ENCODE measurements at places on chromosomes 3 and 15.
A peak's percentile ranks its signal among the peaks of the same experiment; 100 is the strongest.

DNA sequence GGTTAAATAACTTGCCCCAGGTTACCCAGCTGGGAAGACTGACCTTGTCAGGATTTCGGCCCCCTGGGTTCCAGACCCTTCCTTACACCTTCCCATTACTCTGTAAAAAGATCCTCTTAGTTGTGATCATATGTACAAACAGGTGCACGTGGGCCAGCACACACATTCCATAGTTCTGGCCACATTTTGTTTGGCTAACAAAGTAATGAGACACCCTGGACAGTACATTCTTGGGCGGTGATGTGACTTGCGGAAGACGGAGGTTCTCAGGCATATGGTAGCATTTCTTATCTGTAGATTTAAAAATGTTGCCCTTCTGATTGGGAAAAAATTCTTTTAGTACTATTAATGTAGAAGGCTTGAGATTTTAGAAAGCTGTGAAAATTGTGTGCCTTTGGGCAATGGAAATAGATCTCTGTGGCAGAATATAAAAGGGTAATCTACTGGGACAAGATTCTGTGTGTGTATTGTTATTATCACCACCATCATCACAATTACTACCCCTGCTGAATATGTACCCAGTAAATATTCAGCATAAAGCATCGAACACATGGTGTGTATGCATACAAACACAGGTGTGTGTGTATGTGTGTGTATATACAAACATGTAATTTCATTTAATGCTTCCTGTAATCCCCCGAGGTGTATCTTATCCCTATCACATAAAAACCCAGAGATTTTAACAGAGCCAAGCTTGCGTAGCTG, 205.4 kb upstream of the UBE2E1 start:
- DNase-seq, result no peak

DNA sequence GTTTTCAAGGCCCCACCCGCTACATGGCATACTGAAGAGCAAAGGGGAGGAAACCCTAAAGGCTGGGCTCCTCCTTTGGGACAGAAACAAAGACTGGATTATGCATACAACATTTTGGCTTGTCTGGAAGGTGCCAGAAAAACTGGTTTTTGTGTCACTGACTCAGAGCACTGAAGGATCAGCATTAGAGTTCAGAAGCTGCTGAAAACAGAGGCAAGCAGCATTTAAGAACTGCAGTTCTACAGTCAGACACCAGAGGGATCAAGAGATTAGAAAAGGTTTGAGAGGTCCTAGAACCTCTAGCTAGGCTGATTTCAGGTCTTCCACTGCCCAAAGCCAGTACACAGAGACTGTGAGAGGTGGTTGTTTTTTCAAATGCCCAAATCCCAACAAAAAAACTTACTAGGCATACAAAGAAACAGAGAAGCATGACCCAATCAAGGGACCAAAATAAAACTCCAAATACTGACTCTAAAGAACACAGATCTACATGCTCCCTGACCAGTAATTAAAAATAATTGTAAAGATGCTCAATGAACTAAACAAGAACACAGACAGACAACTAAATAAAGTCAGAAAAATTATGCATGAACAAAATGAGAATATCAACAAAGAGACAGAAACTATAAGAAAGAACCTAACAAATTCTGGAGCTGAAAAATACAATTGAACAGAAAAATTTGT, 91.2 kb downstream of the SENP2 start:
- no peak for DNase-seq

DNA sequence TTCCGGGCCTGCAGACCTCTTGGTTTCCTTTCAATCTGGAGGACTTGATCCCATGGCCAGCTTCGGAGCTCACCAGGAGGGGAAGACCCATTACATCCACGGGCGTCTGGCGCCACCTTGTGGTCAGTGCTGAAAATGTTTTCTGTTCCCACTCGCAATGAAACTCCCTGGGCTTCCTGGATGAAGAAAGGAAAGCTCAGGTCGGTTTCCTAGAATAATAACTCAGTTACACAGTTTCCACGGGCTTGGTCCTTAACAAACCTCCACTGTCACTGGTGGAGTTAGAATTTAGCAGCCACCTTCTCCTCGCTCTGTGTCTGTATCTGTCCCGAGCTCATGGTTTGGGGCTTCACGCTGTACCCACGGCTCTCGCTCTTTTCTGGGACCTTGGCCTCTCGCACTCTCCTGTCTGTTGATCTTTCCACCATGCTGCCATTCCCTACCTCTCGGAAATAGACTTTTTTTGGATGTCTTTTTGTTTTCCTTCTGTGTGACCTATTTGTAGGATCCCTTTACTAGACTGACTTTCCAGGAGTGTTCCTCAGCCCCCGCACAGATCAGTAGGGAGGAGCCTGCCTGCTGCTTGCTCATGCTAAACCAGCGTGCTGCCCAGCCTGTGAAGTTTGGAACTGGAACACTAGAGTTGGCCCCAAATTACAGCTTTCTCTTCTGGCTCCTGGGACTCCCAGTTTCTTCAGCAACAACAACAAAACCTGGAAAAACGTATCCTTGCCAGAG, 56.3 kb downstream of the IL20RB start:
- peak; percentile 90 for DNase-seq

DNA sequence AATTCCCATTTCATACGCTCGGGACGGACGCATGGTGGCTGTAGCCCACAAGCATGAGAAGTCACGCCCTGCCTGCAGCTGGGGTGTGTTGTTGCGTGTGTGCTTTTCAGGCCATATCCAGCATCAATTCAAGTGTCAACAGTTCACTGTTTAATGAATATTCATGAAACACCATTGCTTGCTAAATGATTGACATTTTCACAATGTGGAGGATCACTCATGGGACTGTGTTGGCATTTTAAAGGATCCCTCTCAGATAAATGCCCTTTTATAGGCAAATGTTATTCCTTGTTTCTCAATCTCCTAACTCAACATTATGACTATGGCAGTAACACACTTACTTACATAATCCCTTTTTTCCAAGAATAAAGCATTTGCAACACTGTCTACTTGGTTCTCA, 511.3 kb downstream of the GABRG3 start:
- no peak for DNase-seq

- DNase-seq, result no peak
Observed at GRCh38 chr15:38847666-38848065, 283.1 kb upstream of the RASGRP1 start.

DNA sequence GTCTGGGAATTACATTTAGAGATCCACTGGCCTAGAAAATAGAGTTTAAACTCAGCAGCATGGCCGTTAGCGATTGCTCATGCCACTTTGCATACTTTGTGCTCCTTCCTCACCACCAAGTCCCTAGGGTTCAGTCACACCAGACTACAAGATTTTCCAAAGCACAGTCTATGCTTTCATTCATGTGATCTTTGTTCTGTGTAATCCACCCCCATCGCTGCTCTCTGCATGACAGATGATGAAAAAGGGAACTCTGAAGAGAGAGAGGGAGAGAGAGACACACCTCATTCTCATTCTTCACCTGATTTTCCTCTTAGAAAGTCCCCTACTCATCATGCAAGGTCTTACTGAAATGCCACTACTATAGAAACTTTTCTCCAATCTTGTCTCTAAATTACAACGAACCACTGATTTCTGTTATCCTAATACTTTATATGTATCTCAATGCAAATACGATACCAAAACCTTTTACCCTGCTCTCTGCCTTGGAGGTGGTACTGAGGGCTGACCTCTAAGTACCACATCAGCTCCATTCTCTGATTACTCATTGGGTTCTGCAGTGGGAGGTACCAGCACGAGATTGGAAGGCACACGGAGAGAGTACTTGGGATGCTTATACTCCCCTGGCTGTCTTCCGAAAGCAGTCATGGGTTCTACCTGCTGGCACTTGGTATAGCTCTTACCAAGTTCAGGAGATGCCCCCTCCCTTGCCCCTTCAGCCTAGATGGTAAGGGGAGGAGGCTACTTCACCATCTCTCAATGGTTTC, 1.1 kb upstream of the PARP15 start:
- DNase-seq, result no peak

DNA sequence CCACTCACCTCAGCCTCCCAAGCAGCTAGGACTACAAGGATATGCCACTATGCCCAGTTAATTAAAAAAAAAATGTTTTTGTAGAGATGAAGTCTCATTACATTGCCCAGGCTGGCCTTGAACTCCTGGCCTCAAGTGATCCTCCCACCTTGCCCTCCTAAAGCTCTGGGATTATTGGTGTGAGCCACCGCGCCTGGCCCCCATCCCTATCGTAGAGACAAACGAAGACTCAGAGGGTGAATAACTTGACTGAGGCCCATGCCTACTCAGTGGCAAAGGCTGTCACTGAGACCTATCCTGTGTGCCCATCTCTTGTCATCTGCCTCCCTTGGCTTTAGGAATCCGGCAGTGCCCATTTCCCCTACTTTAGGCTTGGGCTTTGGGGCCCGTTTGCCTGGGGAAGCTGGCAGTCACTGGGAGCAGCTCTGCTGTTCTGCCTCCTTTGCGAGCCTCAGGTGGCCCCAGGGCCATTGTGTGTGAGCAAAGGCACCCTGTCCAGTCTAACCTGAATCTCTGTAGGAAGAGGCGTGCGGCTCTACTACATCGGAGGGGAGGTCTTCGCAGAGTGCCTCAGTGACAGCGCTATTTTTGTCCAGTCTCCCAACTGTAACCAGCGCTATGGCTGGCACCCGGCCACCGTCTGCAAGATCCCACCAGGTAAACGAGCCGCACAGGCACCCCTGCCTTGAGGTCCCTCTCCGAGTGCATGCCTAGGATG, 70.1 kb downstream of the AAGAB start:
- DNase-seq, result no peak

DNA sequence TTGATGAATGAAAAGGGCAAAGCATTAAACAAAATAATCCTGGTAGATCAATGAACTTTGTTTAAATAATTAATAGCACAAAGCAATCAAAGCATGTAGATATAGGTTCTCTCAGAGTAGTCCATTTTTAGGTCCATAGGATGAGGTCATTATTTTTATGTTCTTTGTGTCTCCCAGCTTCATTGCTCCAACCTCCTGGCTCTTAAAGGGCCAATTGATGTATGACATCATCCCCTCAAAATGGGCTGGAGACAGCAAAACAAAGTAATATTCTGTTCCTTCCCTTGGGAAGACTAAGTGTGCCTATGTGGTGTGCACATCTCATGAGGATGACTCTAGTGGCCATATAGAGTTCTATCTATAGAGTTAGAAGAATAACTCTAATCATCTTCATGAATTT, 49.5 kb downstream of the HMG20A start:
- DNase-seq, result no peak

- no peak for DNase-seq
Observed at GRCh38 chr15:80684697-80685096, 10.4 kb upstream of the ABHD17C start.

- DNase-seq, result no peak
Observed at GRCh38 chr3:46477756-46478155, 13.1 kb upstream of the LTF start.

- DNase-seq, result no peak
Observed at GRCh38 chr3:2823437-2824211, 286.6 kb downstream of the IL5RA start.

- DNase-seq, result no peak
Observed at GRCh38 chr3:168926426-168926825, 737.1 kb downstream of the MECOM start.

DNA sequence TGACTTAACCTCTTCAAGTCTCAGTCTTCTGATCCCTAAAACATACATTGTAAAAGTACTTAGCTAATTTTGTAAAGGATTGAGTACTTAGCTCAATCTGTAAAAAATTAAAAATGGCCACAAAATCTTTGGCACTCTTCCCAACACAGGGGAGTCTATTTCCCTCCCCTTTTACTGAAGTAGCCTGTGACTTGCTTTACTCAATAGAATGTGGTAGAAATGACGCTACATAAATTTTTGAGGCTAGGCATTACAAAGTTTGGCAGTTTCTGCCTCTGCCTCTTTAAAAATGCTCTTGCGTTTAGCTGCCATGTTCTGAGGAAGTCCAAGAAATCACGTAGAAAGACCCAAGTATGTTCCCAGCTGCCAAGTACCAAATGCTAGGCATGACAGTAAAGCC, 80.2 kb downstream of the CBLB start:
- no peak for DNase-seq

GRCh38 chr3:132854856-132855535, 132.8 kb upstream of the NPHP3 start:
- peak; percentile 21 for DNase-seq

GRCh38 chr3:107525644-107526305, 3.0 kb downstream of the BBX start:
- peak; percentile 30 for DNase-seq

GRCh38 chr3:125083776-125084175, 28.0 kb upstream of the HEG1 start:
- DNase-seq, result no peak

DNA sequence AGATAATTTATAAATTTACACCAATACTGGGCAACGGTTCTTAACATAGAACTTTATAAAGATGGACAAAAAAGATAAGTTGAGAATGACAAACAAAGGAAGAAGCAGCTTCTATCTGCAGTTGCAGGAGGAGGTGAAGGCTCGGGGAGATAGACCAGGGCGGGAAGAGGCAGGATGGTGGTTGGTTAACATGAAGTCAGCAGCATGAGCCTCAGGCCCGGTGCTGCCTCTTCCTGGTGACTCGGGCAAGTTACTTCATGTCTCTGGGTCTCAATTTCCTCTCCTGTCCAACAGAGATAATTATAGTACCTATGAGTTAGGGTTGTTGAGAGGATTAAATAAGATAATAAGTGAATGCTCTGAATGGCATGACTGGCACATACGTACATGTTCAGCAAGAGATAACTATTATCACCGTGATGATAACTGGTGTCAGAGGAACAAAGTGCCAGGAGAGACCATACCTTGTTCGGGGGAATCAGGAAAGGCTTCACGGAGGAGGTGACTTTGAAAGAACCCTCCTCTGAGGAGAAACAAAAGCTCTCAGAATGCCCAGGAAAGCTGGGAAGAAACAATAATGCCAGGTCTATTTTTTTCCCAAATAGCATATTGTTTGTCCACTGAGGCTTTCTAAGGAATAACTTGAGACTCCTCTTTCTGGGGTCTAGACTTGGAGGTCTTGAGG, 4.4 kb downstream of the PAK6 start:
- no peak for DNase-seq

GRCh38 chr3:159765860-159766294, 222.8 kb upstream of the IL12A start:
- no peak for DNase-seq

GRCh38 chr3:194870394-194871110, 184.9 kb downstream of the FAM43A start:
- DNase-seq, result no peak

DNA sequence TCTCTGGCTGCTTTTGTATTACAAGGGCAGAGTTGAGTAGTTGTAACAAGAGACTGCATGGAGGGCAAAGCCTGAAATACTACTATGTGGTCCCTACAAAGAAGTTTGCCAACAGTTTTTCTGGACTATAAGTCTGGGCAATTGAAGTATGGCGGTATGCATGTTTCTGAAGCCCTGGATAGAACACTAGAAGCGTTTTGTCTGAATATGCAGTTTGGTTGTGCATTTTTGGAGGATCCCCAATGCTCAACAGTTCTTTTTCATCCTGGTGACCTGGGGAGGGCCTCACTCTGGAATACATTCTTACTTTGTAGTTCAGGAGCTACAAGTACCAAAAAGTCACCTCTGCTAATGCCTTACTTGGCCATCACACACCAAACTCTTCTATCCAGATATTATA, 29.6 kb downstream of the SH3GL3 start:
- no peak for DNase-seq

All from WTC11 (cell line).